Natural killer cell treated with Interleukin-12 subunit alpha and Interleukin-12 subunit beta and Interleukin-15 and Interleukin-18, amount 100 ng/mL, for 72 hours (primary cell): ENCODE measurements at places on chromosomes 16 and 17. TPM values are rescaled to one million over a fixed set of nuclear protein-coding genes. Genes with fewer than 3 reads are reported as not detected.

DNA sequence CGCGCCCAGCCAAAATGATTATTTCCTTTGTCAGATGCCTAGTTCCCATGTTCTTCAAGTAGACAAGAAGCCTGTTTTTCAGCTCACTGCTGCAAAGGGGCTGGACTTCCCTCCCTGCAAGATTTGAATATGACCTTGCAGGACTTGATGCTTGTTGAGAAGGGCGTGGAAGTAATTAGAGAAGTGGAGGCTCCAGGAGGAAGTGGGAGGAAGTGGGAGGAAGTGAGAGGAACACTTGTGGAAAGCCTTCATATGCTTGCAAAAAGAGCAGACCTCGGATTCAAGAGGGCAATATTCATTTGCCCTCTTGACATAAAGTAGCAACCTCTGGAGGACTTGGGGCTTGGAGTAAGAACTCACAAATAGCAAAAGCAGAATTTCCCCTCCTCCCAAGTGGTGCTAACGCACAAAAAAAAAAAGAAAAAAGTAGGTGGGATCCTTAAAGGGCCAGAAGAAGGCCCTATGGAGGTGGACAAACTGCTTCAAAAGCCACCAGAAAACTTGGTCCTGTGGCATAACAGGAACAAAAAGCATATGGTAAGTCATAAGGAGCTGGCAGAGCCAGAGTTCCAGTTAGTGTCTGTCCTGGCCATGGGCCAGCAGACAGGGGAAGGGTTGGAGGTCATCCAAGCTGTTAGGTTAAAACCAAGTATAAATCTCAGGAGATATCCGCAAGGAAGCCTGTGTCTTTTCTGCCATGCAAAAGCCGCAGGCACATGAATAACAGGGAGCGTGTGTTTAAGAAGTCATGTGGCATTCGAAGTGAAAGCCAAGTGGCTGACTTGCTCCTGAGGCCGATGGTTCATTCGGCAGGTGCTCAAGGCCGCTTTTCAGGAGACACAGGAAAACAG lies 20.6 kb upstream of the PRKAR1A start:
- no peak overlapping the region for H3K4me3 ChIP-seq
- no peaks in the 10 kb centered on the region for H3K27me3 ChIP-seq
- H3K36me3 ChIP-seq: no peaks in the 10 kb centered on the region
- no peak overlapping the region for H3K27ac ChIP-seq

DNA sequence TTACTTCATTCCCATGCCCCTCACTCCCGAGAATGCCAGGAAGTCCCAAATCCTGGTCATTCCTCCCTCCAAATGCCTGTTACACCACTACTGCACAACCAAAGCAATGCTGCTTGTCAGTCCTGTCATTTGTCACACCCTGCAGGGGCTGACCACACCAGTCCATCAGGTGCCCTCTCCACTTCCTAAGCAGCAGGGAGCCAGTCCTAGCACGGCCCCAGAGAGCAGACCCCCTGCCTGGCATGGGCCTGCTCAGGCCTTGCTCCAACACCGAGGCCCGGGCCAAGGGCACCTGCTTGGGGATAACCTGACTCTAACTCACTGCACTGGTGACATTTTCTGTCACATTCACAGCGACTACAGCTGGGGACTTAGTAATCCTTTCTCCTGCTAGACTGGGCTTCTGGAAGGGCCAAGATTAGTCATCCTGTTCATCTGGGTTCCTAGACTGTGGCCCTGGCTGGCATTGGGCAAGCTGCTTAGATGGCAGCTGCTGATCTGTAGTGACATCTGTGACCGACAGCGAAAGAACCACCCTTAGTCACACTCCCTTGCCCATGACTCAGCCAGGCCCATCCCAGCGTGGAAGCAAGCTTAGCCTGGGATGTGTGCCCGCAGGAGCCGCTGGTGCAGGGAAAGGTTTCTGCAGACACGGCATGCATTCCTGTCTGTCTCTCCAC lies 5.4 kb downstream of the ALYREF start:
- H3K4me3 ChIP-seq: no peak overlapping the region
- peaks cover 36% of the 10 kb centered on the region for H3K4me1 ChIP-seq
- no peaks in the 10 kb centered on the region for H3K27me3 ChIP-seq

- no peak overlapping the region for H3K4me3 ChIP-seq
- H3K27me3 ChIP-seq: peaks cover 8% of the 10 kb centered on the region
- H3K27ac ChIP-seq: no peak overlapping the region
- no peaks in the 10 kb centered on the region for H3K36me3 ChIP-seq
Measured at GRCh38 chr16:20987049-20987448, 86.5 kb downstream of the LYRM1 start.

DNA sequence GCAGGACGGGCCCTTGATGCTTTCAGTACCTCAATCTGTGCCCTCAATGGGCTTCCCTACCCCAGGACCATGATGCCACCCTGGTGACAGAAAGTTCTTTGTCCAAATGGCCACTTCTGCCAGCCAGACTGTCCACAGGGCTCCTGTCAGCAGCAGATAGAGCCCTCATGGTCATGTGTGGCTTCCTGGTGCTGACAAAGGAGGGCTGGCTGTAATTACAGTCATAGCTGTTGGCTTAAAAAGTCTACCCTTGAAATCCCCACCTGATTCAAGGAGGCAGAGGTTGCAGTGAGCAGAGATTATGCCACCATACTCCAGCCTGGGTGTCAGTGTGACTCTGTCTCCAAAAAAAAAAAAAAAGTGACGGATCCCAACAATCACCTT lies 3.3 kb downstream of the TRPV2 start:
- H3K27ac ChIP-seq: peak overlapping the region; percentile 100
- peak overlapping the region; percentile 99 for H3K4me3 ChIP-seq
- no peak for DNase-seq

DNA sequence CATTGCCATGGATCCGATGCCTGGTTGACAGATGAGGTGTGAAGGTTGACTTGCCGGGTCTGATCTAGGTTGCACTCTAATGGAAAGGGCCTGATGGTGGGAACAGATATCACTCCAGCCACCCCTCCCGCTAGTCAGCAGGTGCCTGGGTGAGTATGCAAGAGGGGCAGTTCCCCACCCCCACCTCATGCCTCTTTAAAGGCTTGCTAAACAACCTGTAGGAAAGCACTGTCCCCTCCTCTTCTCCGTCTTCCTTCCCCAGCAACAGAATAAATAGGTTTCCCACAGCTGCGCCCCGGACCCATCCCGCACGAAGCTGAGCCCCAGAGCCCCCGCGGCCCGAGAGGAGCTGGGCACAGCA lies 746 bp upstream of the TMEM132E start:
- no peaks in the 10 kb centered on the region for H3K4me1 ChIP-seq
- peaks cover 61% of the 10 kb centered on the region for H3K27me3 ChIP-seq
- peak overlapping the region; percentile 62 for H3K4me3 ChIP-seq
- H3K36me3 ChIP-seq: no peaks in the 10 kb centered on the region
- no peak overlapping the region for H3K27ac ChIP-seq
- no peak for DNase-seq

- peaks cover 43% of the 10 kb centered on the region for H3K4me1 ChIP-seq
- no peak overlapping the region for H3K4me3 ChIP-seq
- no peaks in the 10 kb centered on the region for H3K27me3 ChIP-seq
- no peaks in the 10 kb centered on the region for H3K36me3 ChIP-seq
Measured at GRCh38 chr17:2958706-2959222, 104.6 kb downstream of the OR1D5 start.

- no peaks in the 10 kb centered on the region for H3K27me3 ChIP-seq
- peak overlapping the region; percentile 4 for H3K27ac ChIP-seq
- no peak for DNase-seq
- H3K4me3 ChIP-seq: no peak overlapping the region
- H3K36me3 ChIP-seq: peaks cover 8% of the 10 kb centered on the region
- H3K4me1 ChIP-seq: peaks cover 61% of the 10 kb centered on the region
Measured at GRCh38 chr17:65018610-65019316, 37.8 kb downstream of the GNA13 start.

DNA sequence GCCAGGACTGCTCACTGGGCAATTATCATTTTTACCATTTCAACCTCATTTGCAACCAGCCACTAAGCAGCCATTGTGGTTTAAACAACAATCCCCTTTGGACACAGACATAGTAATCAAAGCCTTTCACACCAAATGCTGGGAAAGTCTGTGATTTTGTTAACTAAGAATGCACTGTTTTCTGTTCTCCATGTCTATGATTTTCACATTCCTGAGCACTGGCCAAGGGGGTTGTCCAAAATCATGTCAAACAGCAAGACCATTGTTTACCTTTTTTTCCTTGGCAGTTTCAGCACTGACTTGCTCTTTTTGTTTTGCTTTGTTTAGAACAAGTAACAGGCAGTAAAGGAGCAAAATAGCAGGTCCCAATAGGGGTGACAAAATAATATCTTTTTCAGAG lies 106.3 kb upstream of the SIAH1 start:
- no peak overlapping the region for H3K4me3 ChIP-seq
- H3K27ac ChIP-seq: no peak overlapping the region
- no peaks in the 10 kb centered on the region for H3K36me3 ChIP-seq
- H3K4me1 ChIP-seq: no peaks in the 10 kb centered on the region
- DNase-seq: no peak

- H3K4me1 ChIP-seq: no peaks in the 10 kb centered on the region
- no peak overlapping the region for H3K4me3 ChIP-seq
- no peak for DNase-seq
- no peaks in the 10 kb centered on the region for H3K36me3 ChIP-seq
- no peaks in the 10 kb centered on the region for H3K27me3 ChIP-seq
Measured at GRCh38 chr17:47959825-47960655, 2.4 kb upstream of the PRR15L start.

DNA sequence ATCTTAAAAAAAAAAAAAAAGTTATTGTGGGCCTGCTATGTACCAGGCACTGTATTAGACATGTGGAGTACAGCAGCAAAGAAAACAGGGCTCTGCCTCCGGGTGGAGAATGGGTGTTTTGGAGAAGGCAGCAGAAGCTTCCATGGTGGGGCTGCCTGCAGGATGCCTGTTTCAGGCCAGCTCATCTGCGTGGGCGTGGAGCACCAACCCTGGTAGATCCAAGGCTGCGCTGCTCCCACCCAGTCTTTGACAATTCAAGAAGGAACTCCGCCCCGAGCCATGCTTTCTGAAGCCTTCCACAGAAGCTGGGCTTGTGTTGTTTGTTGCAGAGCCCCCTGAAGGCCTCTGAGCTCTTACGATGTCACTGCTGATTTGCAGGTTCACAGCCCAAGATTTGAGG lies 23.2 kb upstream of the CACNG1 start:
- no peaks in the 10 kb centered on the region for H3K4me1 ChIP-seq
- H3K27ac ChIP-seq: no peak overlapping the region
- H3K4me3 ChIP-seq: no peak overlapping the region
- no peaks in the 10 kb centered on the region for H3K36me3 ChIP-seq
- no peaks in the 10 kb centered on the region for H3K27me3 ChIP-seq
- DNase-seq: no peak

DNA sequence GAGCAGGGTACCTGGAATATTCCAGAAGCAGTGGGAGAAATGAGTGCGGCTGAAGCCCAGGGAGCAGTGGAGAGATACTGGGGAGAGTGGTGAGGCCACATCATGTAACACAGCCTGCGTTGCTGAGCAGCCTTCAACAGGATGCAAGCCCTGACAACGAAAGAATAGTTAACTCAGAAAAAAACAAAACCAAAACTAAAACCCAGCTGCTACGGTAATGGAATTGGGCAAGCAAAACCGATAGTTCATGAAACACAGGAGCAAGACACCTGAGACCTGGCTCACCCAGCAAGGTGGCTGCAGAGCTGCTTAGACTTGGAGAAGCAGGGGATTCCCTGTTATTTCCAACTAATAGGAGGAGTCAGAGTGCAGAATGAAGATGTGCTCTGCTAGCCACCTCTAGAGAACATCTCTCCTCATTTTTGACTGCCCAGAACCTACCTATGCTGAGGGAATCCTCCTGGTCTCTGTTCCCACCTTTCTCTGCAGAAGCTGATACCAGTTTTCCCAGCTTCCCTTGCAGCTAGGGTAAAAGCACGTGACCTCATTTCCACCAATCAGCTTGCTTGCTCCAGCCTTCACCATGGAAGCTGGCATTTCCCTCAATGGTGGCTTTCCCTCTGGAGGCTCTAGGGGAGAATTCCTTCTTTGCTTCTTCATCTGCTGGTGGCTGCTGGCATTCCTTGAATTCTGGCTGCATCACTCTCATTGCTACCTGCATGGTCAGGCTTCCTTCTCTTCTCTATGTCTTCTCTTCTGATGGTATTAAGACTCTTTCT lies 59.4 kb upstream of the XYLT1 start:
- peak overlapping the region; percentile 82 for H3K4me3 ChIP-seq
- no peak for DNase-seq
- no peaks in the 10 kb centered on the region for H3K36me3 ChIP-seq
- H3K27me3 ChIP-seq: peaks cover 2% of the 10 kb centered on the region
- peak overlapping the region; percentile 38 for H3K27ac ChIP-seq

DNA sequence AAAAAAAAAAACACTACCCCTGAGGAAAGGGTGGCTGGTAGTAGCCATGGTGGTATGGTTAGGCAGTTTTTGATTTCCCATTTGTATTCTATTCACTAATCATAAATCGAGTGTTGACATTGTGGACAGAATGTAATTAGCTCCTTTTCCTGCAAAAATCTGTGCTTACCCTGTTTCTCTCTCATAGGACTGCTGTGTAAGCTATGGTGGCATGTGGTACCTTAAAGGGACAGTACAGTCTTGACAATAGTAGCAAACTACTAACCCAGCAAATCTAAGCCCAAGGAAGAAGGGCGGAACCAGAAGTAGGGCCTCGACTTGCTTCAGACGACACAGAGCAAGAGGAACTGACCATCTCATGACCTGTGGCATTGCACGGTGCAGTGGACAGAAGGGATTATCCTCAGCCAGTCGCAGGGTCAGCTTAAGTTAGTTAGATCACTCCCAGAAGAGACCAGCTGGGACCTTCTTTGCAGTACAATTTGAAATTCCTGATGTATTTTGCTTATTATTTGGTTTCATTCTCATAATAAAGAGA lies 36.3 kb downstream of the POLR3E start:
- no peak for DNase-seq
- H3K27me3 ChIP-seq: no peaks in the 10 kb centered on the region
- peaks cover 60% of the 10 kb centered on the region for H3K36me3 ChIP-seq
- H3K27ac ChIP-seq: no peak overlapping the region
- H3K4me1 ChIP-seq: no peaks in the 10 kb centered on the region

- H3K36me3 ChIP-seq: no peaks in the 10 kb centered on the region
- no peak overlapping the region for H3K4me3 ChIP-seq
- DNase-seq: no peak
- H3K27ac ChIP-seq: no peak overlapping the region
- no peaks in the 10 kb centered on the region for H3K4me1 ChIP-seq
Measured at GRCh38 chr16:14024283-14024682, 46.8 kb upstream of the MRTFB start.

DNA sequence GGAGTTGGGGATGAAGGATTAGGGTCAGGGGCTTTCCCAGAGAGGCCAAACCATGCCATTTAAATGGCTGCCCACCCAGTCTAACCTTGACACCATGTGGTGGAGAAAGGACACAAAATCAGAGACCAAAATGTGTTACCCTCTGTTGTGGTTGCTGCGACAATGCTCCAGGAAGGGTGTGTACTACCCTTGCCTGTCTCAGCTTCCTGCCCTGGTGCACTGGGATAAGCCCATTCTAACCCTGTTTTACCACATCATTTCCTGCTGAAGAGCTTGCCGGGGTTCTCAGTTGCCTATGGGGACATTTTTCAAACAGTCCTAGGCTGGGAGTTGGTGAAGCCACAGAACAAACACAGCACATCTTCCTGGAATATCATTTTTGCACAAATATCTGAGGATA lies 4.9 kb downstream of the OR4D1 start:
- H3K36me3 ChIP-seq: no peaks in the 10 kb centered on the region
- H3K4me3 ChIP-seq: peak overlapping the region; percentile 40
- H3K27me3 ChIP-seq: no peaks in the 10 kb centered on the region
- H3K27ac ChIP-seq: peak overlapping the region; percentile 60
- H3K4me1 ChIP-seq: peaks cover 40% of the 10 kb centered on the region
- DNase-seq: no peak

The CCL7 gene
- total RNA-seq: not detected

The NPIPB13 gene
- total RNA-seq: 50.6 TPM

The CDT1 gene
- 50.0 TPM for total RNA-seq

The SCIMP gene
- total RNA-seq: 0.17 TPM

The NPIPA3 gene
- 1.5 TPM for total RNA-seq

The NTN3 gene
- not detected for total RNA-seq

The TPSG1 gene
- total RNA-seq: not detected

The NHLRC4 gene
- 0.48 TPM for total RNA-seq
